ENCODE measurements at places on chromosomes 1 and 21.

GRCh38 chr1:64515427-64515826 lies 45.5 kb downstream of the CACHD1 start:
- DNase-seq = no peak

DNA sequence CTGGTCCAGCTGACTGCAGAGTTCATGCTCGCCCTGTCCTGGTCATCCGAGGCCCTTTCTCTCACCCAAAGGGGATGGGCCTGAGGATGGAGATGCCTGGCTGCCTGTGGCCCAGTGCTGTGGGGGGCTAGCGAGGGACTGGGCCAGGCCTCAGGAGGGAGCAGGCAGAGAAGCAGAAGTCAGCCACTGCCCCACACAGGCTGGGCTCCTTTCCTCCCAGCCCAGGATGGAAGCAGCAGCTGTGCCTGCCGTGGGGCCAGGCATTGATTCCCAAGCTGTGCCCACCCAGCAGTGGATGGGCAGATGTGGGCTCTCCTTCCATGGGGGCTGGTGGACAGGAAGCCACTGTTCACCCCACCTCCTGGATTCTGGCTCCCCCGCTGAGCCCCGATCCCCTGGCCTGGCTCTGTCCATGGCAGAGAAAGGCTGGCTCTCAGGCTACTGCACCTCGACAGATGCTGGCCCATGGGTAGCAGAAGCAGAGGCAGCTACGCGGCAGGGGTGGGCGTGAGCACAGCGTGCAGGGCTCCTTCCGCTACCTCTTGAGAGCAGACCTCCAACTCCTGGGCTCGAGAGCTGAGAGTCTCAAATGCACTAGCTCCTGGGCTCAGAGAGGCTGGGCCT lies 24.6 kb downstream of the RUNX3 start:
- no peak for DNase-seq

DNA sequence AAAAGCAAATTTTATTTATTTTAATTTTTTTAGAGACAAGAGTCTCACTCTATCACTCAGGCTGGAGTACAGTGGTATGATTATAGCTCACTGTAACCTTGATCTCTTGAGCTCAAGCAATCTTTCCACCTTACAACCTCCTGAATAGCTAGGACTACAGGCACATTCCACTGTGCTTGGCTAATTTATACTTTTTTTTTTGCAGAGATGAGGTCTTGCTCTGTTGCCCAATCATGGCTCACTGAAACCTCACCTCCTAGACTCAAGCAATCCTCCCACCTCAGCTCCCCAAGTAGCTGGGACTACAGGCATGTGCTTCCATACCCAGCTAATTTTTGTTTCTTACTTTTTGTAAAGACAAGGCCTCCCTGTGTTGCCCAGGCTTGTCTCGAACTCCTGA lies 49.5 kb downstream of the DR1 start:
- no peak for DNase-seq

GRCh38 chr1:226647719-226648118 lies 91.4 kb downstream of the ITPKB start:
- no peak for DNase-seq

DNA sequence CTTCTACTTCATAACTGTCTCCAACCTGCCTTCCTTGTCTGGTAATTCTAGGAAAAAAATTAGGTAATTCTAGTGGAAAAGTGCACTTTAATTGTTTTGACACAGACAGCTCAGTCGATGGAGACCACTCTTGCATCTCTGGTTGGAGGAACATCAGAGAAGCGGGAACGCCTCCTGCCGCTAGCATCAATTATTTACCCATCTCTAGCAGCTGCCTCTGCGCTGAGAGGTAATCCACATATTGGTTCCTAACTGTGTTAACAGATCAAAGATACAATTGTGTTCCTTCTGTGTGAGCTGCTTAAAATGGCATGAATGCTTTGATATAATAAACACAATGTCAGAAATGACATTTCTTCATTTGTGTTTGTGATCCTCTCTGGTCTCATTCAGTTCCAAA lies 33.3 kb downstream of the C2CD2 start:
- no peak for DNase-seq

DNA sequence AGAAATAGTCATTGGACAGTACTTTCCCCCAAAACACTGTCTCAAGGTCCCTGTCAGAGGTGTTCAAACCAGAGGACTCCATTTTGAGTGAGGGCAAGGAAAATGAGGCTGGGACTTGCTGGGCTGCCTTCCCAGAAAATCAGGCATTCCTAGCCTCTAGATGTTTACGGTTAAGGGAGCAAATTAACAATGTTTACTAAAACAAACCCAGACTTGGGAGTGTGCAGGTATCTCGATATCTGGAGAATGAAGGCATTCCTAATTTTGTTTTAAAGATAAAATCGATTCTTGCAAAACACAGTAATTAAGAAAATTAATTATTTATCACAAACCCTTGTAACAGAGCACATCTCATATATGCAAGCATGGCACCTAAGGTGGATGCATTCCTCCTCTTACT lies 48.9 kb upstream of the CITED4 start:
- DNase-seq = no peak

- no peak for DNase-seq
Measured at GRCh38 chr1:33712186-33712585, 151.7 kb upstream of the HMGB4 start.

GRCh38 chr21:17854745-17855144 lies 35.6 kb upstream of the C21orf91 start:
- DNase-seq = no peak

- no peak for DNase-seq
Measured at GRCh38 chr1:107389410-107390396, 248.9 kb downstream of the NTNG1 start.

DNA sequence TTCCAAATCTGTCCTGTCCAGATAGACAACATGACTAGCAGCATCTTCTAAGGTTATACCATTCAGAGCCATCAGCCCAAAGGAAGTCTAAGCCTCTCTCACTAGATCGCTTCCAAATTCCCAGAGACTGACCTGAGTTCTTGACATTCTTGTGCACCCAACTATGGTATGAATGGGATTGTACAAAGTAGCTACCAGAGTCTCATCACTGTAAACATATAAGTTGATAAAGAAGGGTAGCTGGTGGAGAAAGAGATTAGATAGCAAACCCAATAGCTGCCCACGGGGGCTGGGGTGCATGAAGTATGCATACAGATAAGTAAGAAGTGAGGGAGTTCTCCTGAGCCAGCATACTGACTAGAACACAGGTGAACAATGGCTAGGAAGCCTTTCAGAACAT lies 180.0 kb downstream of the PLPP3 start:
- no peak for DNase-seq

GRCh38 chr1:79262745-79263258 lies 256.3 kb upstream of the ADGRL4 start:
- DNase-seq = no peak

All from activated T-helper 1 cell treated with anti-CD3 and anti-CD28 coated beads, Interleukin-2, amount 50 U/mL, for 16 hours (primary cell).